ENCODE measurements at places on chromosomes 11 and 22. TPM values are rescaled to one million over a fixed set of nuclear protein-coding genes. Genes with fewer than 3 reads are reported as not detected.
A peak's percentile ranks its signal among the peaks of the same experiment; 100 is the strongest.

DNA sequence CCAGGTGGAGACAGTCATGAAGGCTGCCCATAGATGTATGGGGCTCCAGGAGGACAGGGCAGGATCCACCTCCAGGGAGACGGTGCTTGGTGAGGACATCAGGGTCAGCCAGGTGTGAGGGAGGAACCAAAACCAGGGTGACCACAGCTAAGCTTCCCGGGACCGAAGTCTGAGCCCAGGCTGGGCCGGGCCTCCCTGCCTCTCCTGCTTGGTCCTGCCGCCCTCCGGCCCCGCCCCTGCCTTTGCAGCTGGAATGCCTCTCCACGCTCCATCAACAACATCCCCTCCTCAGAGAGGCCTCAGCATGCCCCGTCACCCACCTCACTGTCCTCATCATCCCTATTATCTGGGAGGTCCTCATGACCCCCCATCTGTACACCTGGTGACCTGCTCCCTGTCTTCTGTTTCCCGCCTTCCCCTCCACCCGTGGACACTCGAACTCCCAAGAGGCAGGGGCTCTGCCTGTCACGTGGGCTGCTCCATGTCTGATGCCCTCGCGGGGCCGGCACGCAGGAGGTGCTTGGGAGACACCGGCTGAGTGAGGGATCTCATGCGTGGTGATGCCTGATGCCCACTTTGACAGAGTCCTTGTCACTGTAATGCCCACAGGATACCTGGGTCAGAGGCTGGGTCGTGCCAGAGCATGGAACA is 59.4 kb downstream of the RTL6 start:
- DNase-seq, result no peak

DNA sequence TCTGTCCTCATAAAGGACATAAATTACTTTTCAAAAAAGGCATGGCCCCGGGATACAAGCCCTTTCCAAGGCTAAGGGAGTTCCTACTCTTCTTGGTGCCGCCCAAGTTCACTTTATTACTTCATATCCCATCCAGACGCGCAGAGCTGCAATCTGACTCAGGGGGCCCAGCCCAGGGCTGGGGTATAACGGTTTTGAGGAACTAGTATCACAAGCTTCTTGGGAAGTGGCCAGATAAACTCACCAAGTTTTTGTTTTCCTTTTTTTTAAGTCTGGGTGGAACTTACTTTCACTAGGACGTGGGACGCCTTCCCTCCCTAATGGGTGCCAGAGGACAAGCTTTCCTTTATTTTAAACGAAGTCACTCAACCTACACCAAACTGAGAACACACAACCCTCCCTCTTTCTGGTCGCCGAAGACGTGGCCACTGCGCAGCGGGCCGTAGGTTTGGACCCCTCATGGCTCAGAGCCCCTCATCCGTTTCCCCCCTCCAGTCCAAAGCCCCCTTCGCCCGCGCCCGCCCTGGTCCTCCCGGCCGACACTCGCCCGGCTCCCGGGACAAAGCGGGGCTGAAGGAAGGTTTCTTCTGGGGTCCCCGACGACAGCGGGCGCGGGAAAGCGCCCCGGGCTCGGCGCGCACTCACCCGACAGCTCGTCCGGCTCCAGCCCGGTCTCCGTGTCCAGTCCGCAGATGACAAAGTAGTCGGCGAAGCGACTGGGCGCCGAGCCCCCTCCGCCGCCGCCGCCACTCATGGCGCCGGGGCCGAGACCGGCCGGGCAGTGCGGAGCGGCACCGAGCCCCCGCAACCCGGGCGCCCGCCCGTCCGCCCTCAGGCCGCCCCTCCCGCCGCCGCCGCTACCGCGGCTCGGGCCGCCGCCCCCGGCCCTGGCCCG is 587 bp downstream of the DENND5A start:
- peak; percentile 71 for DNase-seq

DNA sequence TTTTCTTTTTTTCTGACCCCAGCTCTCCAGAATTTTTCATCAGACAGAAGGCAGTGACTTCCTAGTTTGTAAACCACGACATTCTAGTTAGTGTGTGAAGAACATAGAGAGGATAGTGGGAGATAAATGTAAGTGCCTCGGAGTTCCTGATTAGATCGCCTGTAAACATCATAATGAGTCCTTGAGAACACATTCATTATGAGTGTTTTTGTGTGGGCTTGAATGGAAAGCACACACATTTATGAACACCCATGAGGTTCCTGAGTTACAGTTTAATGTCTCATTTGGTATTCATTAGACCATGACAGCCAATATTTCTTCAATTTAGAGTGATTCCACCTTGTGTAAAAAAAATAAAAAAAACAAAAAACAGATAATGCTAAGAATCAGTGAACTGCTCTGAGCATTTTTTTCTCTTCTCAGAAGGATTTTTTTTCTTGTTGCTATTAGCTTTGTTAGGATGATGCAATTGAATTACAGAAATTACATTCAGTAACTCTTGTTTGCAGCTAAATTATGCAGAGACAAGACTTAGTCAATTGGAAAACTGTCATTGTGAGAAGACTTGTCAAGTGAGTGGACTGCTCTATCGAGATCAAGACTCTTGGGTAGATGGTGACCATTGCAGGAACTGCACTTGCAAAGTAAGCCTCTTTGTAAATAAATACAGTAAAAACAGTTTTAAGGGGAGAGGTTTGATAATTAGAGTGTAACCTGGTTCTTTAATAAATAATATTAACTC is 257.6 kb downstream of the NELL1 start:
- DNase-seq, result no peak

GRCh38 chr22:18157714-18158028 is 7.7 kb downstream of the USP18 start:
- DNase-seq, result no peak

DNA sequence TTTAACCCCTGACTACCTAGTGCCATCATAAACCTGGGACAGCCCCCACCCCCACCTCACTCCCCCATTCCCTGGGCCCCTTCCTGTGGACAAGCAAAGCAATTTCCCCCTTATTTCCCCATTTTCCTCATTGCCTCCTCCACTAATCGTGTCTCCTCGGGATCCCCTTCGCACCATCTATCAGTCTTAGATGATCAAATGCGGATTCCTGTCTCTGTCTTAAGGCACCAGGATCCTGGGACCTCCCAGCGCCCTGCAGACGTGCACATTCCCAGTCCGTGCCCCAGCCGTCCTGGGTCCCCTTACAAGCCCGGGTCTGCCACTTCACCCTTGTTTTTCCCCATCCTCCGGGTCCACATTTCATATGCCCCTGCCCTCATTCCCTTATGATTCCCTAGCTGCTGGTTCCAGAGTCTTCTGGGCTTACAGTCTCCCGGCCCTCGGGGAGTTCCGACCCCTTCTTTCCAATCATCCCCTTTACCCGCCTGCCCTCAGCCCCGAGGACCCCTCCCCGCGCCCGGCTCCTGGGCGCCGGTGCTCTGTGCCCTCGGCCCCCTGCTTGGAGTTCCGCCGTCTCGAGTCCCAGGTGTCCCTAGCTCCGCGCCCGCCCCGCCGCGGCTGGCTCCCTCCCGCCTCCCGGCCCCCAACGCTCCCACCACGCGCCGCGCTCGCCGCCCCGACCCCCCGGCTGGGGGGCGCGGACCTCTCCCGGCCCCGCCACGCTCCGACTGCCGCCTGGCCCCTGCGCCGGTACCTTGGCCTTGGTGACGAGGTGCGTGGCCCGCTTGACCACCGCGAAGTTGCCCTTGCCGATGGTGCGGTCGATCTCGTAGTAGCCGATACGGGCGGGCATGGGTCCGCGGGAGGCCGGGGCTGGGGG is 599 bp downstream of the SIK3 start:
- no peak for DNase-seq

DNA sequence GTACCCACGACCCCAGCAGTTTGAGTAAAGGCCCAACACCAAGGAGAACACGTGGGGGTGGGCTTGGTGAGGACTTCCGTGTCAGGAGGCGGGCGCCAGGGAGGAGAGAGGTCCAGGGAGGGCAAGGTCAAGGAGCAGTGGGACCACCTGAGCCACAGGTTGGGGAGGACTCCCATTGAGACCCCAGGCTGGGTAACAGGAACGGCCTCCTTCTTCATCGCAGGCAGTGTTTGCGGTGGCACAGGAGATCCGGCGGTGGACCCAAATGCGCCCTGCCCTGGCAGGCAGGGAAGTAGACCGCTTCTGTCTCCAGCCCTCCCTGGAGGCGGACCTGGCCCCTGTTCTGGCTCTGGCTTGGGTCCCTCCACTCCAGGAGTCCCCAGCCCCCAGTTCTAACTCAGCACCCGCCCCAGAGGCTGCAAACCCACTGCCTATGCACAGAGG is 5.9 kb upstream of the TBX1 start:
- no peak for DNase-seq

DNA sequence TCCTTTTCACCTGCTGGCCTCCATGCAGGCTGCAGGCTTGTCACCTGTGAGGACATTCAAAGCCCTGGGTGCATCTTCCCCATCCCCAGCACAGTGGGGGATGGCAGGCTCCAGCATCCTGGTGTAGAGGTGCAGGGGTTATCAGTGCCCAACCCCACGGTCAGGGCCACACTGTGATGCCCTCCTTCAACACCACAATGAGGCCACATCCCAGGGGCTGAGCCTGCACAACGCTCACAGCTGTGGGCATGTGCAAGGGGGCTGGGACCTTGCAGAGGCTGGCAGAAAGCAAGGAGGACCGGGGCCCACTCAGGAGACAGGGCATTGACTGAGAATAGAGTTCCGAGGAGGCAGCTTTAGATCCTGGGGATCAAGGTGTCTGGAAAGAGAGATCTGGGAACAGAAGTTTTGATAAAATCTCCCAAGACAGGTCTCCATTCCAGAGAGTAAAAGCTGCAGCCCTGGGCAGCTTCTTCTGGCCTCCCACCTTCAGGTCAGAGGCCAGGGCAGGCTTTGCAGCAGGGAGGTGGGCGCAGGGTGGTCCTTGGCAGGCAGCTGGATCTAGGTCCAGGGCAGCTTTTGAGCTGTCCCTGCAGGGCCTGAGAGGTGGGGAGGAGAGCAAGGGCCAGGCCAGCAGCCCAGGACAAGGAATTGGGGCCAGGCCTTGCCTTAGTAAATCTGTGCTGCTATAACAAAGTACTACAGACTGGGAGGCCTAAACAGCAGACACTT is 250.8 kb upstream of the B3GAT1 start:
- DNase-seq, result no peak

GRCh38 chr22:30926706-30927105 is 41.9 kb downstream of the MORC2 start:
- no peak for DNase-seq

Gene MMP3
- polyA plus RNA-seq, result not detected

Gene LRRC4C
- polyA plus RNA-seq, result 15.0 TPM

Gene WNT7B
- polyA plus RNA-seq, result 15.9 TPM

Gene TNRC6B
- polyA plus RNA-seq, result 10.6 TPM

Gene HYOU1
- polyA plus RNA-seq, result 115 TPM

Gene RPS6KA4
- 11.0 TPM for polyA plus RNA-seq
